ENCODE measurements at places on chromosomes 2 and 18.

GRCh38 chr2:157267476-157267875 is 10.0 kb downstream of the GALNT5 start:
- DNase-seq: no peak

DNA sequence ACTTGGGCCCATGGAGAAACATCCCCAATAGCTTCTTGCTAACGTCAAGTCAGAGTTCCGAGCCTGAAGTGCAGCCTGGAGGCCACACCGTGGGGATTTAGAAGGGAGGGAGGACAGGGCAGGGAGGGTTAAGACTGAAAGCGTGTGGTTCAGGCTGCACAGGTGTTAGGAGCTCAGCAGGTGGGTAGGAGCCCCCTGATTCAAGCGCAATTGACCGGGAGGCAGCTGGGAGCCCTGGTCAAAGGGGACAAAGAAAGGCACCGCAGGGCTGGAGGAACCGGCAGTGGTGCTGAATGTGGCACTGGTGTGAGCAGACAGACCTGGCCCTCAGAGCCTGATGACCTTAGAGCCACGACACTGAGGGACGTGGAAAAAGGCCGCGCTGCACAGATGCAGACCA is 149.6 kb downstream of the TMEM18 start:
- DNase-seq: peak; percentile 52

DNA sequence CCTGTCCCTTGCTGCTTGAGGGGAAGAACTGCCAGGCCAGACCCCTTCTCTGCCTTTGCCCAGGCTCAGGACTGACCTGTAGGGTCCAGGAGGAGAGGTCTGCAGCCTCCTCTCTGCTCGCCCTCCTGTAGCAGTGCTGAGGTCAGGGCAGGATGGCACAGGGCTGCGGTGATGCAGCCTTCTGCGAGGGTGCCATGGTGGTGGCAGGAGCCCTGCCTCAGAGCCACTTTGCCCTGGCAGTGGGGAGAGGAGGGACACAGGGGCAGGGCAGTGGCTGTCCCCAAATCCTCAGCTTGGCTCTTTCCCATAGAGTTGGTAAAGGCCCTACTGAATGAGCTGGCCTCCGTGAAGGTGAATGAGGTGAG is 884 bp downstream of the PROM2 start:
- DNase-seq: peak; percentile 2

GRCh38 chr2:120722246-120722567 is 13.5 kb upstream of the GLI2 start:
- DNase-seq: no peak

GRCh38 chr2:26349690-26350089 is 3.1 kb upstream of the ADGRF3 start:
- no peak for DNase-seq

DNA sequence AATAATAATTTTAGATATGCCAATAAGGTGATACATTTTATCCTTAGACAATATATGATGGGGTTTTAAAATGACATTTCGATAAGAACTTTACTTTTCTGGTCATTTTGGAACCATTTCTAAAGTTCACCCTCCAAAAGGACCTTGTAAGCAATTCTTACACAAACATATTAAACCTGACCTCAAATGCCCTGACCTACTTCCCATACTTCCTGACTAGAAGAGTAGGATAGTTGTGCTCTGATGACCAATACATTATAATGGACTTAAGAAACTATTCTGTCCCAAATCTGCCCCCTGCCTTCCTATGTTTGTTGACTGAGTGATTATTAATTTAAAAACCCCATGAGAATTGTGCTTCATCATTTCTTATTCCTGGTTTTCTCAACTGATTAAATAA is 24.6 kb downstream of the GCA start:
- DNase-seq: no peak

DNA sequence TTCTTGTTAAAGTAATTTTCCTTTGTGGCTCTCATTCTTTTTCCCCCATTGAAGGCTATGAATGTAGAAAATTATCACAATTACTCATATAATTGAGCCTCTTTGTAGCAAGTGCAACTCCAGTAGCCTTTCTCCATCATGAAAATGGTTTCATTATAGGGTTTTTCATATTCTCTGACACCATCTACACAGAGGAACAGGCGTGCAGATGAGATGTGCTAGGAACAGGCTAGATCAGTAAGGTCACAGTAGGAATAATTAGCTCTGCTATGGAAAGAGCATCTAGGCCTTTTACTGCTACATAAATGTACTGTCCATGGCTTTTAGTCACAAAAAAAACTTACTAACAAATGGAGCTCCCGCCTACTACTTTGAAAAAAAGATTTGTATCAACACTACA is 12.6 kb upstream of the DLX1 start:
- no peak for DNase-seq

GRCh38 chr2:209424199-209424701 is 403 bp downstream of the MAP2 start:
- DNase-seq: peak; percentile 59

DNA sequence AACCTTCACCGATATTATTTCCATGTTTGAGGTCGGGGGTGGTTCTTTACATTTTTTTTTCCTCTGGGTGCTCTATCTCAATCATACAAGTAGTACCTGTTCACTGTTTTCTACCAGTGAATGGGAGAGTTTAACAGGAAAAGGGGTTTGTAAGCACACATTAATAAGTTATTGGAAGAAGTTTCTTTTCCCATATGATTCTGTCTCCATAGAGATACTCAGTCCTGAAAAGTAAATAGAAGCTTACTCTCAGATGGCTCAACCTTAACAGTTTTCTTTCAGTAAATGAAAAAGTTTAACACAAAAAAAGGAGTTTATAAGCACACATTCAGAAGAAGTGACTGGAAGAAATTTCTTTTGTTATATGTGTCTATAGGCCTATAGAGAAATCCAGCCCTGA is 995.6 kb upstream of the SLC39A10 start:
- DNase-seq: no peak

GRCh38 chr2:9205963-9206948 is at the start of gene ASAP2:
Gene ASAP2, plus strand, starts transcription at chr2:9206812. Its CDS starts 293 bp downstream, at chr2:9207105.
- DNase-seq: peak; percentile 62

DNA sequence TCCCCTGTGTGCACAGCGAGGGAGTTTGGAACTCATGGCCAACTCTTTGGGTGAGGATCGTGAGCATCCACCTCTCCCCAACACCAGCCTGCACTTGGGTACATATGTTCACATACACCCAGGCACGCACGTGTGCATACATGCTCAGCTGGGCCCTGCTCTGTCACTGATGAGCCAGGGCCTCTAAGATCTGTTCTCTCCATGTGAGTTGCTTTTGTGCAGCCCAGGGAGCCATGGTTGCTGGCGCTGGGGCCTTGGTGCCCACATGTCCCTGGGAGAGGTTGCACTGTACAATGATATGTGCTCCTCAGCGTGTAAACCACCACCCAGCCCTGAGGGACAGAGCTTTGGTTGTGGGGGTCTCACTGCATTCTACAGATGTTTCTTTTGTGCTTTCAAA is 44.1 kb downstream of the KLHL29 start:
- no peak for DNase-seq

DNA sequence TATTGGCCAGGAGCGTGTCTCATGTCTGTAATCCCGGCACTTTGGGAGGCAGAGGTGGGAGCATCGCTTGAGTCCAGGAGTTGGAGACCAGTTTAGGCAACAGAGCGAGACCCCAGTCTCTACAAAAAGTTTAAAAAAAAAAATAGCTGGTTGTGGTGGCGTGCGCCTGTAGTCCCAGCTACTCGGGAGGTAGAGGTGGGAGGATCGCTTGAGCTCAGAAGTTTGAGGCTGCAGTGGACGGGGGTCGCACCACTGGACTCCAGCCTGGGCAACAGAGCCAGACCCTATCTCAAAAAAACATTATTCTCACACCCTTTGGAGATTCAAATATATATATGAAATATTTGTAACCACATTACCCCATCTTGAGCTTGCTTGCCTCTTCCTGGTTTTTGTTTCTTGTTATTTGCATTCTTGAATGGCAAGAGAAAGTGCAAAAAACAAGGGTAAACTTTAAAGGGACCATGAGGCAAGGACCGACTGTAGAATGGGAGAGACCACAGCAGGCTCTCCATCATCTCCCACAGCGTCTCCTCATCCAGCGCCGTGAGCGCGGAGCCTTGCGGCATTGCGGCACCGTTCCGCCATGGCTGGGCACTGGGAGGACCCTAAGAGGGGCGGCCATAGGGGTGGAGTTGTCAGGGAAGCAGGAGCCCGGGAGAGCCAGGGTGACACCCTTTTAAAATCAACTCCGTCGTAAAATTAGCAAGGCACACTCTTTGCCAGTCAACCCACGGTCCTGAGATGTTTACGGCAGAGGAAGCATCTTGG is 1.4 kb downstream of the ELP2 start:
- no peak for DNase-seq

GRCh38 chr2:39632876-39633275 is 32.8 kb upstream of the TMEM178A start:
- DNase-seq: no peak

GRCh38 chr2:160287476-160287875 is 87.4 kb upstream of the ITGB6 start:
- no peak for DNase-seq

DNA sequence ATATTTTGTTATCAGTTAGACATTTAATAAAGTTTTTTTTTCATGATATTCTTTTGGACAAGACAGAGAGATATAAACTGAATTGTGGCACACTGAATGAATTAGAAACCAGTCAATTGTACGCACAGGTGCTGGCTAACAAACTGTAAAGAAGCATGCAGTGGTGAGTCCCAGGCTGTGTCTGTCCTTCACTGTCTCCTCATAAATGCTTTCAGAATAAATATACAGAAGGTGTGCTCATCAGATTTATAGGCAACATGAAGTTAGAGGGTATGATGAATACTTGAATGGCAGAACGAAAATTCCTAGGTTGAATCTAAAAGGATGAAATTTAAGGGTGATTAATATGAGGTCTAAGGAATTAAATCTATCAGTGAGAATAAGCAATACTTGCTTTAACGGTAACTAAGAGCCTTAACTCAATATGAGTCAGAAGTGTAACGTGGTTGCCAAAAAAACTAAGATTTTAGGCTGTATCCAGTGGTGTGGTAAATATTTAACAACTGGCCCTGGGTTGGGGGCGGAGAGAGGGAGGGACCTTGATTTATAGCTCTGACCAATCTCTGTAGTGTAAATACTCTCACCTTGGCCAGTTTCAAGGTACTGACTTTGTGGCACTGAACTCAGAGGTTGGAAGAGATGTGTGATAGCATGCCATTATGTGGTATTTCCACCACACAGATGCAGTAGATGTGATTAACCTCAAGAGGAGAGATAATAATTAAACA is 41.9 kb upstream of the AAK1 start:
- DNase-seq: no peak

GRCh38 chr2:6960659-6961058 is 43.4 kb downstream of the RNF144A start:
- DNase-seq: no peak

DNA sequence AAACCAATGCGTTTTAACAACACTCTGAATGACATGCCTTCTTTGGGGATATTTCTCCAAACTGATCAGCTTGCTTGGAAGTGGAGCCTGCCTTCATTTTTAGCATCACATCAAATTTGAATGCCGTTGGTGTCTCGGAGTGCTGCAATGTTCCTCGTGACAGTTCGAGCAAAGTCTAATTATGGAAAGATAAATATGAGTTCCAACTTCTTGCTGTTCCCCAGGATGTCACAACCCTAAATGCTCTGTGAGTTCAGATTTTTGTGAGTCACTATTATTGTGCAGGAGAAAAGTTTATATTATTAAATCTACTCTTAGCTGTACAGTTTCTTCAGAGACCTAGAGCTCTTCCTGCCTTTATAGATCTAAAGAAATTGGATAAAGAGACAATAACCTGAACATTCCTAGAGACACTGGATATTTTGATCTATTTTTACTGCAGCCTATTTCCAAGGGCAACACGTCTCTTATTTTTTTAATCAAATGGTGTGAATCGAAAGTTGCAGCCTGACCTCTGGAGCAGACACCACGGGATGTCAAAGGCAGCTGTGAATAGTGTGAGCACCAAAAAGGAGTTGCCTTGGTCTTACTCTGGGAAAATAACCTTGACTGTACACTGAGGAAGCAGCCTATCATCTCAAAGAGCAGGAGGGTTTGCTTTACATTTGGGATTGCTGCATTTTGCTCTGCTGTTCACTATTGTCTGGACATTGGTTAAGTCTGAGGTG is 330.1 kb downstream of the TDRD15 start:
- no peak for DNase-seq

- no peak for DNase-seq
Observed at GRCh38 chr2:232776435-232776834, at the start of gene KCNJ13. Gene KCNJ13, minus strand, starts transcription at chr2:232776565. Its CDS starts 5,203 bp downstream, at chr2:232771362.

GRCh38 chr2:163157411-163157810 is 318.8 kb upstream of the KCNH7 start:
- no peak for DNase-seq

DNA sequence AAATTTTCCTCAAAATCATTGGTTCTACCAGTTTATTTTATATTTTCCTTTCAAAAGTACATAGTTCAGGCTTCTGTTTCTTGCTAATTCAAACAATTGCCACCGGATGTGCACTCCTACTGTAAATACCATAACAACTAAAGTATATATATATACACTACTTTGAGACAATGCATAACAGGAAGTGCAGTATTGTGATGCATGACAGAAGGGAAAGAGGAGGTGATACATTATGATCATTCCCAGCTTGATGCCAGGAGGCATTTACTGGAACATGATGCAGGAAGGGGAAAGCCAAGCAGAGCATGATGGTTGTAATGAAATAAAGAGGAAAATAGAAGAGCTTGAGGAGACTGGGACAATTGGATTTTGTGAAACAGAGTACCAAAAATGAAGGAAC is 215.2 kb upstream of the NT5C1B start:
- no peak for DNase-seq

- DNase-seq: no peak
Observed at GRCh38 chr2:128630974-128631697, 312.5 kb upstream of the HS6ST1 start.

- peak; percentile 99 for DNase-seq
Observed at GRCh38 chr2:213284105-213285090, at the start of gene SPAG16. Gene SPAG16, plus strand, starts transcription at chr2:213284464.

- DNase-seq: no peak
Observed at GRCh38 chr2:33588232-33588631, 10.9 kb downstream of the FAM98A start.

GRCh38 chr18:79487801-79488201 is 92.1 kb downstream of the NFATC1 start:
- no peak for DNase-seq

- no peak for DNase-seq
Observed at GRCh38 chr2:177574356-177574755, 181.8 kb downstream of the AGPS start.

DNA sequence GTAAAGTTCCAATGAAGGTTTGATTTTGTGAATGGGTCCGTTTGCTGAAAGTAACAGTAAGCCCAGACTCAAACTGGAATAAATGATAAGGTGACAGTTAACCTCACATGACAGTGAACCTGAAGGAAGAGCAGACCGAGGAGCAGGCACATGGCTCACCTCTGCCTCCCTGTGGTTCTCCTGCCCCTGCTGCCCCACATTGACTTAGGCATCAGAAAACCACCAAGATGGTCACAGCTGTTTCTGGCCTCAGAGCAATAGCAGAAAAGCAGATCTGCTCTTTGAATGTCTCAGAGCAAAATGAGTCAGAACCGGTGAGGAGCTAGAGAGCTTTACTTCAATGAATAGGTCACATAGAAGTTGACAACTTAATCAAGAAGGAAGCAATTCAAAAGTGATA is 487.6 kb downstream of the METTL4 start:
- DNase-seq: peak; percentile 35

- no peak for DNase-seq
Observed at GRCh38 chr2:99480390-99480789, 9.4 kb downstream of the REV1 start.

- DNase-seq: no peak
Observed at GRCh38 chr2:121359170-121359569, 74.2 kb upstream of the TFCP2L1 start.
